ENCODE measurements at places on chromosomes 6 and 20.

DNA sequence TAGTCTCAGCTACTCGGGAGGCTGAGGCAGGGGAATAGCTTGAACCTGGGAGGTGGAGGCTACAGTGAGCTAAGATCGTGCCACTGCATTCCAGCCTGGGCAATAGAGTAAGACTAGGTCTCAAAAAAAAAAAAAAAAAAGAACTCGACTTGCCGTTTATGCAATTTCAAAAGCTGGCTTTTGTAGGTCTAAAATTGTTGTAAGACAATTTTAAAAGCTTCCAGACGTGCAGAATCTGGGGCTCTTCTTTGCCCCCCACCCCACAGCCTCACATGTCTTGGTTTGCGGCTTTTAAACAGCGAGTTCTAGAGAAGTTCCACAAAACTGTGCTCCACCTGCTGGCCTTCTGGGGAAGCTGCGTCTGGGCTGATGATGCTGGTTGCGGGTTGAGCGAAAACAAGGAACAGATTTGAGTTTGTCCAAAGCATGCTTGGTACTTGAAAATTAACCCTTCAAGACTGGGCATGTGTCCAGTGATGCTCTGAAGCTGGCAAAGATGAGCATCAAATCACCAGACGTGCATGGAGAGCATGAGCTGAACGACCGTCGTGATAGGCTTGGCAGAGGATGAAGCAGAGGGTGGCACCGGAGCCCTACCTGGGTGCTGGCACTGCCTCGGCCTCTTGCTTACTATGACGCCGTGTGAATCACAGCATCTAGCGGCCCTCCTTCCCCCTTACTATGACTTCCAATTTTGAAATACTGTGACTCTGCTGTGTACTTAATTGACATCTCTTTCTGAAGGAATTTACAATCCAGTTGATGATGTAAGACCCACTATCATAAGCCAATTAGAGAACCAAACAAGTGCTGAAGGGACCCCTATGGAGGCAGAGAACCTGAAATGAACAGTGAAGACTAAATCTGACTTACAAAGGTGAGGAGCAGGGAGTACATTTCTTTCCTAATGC, 171.4 kb downstream of the GMPR start:
- DNase-seq = no peak

DNA sequence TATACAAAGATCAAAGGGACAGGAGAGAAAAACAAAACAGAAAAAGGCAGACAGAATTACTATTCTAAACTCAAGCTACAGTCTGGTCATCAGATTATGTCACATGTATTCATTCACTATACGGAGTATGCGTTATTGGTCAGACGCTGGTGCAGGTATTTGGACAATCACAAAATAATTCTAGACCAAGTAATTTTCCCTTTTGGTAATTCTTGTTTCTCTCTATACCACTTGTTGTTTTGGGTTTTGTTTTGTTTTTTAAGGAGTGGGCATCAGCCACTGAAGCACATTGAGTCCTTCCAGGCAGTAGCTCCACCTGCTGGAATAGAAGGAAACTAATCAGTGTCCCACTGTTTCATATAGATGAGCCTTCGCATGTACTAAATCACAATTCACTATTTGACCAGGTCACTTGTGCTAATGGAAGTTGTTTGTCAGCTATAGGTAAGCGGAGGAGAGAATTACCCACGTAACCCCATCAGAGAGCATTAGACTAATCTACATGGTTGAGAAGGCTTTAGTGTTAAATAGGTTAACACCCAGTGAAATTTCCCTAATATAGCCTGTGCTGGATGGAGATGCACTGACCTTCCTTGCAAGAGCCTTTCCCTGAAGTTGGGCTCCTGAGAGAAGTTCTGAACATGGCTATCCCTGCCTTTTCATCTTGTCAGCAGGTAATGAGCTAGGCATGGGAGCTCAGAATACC, 77.9 kb downstream of the TNFAIP3 start:
- no peak for DNase-seq

DNA sequence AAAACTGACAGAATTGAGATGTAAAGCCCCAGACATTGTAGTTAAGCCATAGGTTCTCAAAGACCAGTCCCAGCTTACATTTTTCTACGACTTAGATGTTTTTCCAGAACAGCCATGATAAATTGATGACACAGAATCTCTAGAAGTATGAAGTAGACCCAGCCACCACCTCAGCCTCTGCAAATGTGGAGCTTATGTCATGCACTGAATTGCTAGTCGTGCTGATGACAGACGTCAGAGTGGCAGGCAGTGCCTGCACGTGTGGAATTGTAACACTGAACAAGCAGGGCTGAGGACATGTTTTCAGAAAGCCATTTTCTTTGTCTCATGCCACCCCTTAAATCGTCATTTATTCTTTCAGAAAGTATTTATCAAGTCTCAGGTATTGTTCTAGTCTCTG, 72.4 kb upstream of the TMEM181 start:
- no peak for DNase-seq

DNA sequence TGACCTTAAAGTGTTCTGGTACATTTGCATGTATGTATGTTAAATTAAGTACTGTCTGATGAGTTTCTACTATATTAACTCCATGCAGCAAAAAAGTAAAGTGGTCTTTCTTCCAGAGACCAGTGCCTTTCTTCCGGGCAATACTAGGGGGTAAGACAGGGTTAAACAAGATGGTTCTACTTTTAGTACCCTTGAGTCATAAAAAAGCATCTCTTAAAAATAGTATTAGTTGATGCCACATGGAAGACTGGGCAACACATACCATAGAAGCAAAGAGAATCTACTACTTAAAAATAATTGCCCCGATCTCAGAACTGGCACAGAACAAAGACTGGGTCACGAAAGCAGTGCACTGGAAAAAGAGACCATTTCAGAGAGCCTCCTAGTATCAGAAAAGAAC, 66.2 kb downstream of the SESN1 start:
- no peak for DNase-seq

GRCh38 chr6:112118034-112118433, 30.6 kb downstream of the FAM229B start:
- no peak for DNase-seq

GRCh38 chr20:46343348-46343974, 35.2 kb upstream of the CDH22 start:
- DNase-seq = no peak

DNA sequence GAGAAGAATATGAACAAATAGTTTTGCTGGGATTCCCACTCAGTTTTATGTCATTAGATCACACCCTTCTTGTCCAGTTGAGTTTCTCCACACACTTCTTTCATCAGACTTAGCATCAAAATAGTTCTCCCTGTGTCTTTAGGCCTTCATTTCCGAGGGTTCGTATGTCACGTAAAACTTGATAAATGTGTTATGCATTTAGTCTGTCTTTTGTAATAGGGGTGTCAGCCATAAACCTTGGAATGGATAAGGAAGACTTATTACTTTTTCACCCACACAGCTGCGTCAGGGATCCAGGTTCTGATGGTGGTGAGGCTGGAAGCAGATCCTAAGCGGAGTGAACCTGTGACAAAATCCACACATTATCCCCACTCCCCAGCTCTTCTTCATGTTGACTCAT, 246.8 kb downstream of the CD83 start:
- no peak for DNase-seq

DNA sequence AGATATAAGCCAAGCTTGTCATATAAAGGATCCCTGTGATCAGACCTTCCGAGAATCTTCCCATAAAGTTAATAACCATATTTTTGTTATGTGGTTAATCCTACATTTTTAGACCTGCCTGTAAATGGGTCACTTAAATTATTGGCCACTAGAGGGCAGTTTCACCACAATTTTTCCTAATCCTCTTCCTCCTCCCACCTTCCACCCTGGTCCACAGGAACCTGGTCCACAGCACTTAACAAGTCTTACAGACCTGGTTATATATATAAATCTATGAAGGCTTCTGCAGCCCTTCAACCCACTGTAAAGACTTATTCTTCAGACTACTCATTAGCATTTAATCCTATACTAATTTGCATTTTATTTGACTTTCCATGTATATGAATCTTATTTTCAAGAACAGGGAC, 28.3 kb downstream of the MRS2 start:
- no peak for DNase-seq

DNA sequence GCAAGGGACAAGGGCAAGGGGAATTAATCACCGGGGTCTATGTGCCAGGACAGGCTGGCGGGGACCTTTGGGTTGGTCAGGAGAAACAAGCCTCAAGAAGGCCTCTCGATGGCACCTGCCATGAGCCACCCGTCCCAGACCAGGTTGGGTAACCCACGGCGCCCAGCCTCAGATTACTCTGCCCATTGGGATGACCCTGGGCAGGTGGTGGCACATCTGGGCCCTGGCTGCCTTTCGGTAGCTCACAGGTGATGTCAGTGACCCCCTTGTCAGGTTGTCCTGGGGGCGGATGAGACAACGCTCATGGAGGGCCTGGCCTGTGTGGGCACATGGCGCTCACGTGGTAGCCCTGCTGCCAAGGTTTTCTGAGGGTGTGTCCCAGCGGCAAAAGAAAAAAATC, 152.2 kb downstream of the SYCP2 start:
- no peak for DNase-seq

GRCh38 chr6:108250240-108250866, 10.5 kb downstream of the SNX3 start:
- no peak for DNase-seq

- DNase-seq = no peak
Measured at GRCh38 chr6:14072084-14072483, 45.5 kb upstream of the CD83 start.

GRCh38 chr6:170149681-170150589, 140.9 kb downstream of the DLL1 start:
- DNase-seq = no peak

DNA sequence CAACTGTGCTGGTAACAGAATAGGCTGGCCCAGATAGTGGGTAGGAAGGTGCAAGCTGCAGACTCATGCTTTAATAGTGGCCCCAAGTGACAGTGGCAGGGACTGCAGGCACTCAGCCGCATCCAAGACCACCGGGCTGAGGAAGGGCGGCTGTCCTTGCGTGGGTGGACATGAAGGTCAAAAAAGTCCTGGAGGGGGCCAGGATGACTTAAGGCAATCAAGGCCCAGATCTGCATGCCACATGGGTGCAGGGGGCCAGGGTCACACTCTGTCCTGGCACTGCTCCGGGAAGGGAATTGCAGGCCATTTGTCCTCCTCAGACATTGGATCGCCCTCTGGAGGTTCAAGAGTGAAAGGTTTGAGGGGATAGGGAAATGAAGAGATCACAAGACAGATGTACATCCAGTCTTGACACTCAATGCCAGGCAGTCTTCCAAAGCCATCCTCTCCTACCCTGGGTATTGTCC, 10.4 kb upstream of the VNN2 start:
- DNase-seq = no peak

DNA sequence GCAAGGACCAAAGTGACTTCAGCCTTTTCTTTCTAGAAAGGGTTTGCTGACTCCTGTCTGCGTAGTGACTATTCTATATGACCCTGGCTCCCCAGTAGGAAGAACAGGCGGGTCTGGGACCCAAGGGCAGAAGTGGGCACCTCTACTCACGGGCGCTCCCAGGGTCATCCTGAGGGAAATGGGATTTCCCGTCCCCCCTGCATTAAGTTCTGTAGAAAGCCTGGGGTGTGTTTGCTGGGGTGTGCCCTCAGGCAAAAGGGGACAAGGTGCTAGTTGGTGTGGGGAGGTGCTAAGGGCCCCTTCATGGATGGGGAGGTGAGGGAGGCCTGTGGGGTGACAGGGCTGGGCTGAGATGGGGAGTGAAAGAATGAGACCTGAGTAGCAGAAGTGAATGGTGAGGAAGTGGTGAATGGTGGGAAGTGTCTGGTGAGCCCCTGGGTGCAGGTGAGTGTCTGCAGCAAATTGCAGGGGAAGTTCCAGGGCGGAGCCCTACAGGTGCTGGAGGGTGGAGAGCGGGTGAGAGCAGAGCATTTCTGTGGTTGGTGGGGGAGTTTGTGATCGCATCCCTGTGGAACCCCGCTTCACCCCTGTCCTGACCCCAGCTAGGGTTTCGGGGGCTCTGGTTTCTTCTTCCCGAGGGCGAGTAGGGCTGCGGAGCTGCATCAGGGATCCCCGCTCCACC, 21.1 kb downstream of the RAET1L start:
- DNase-seq = no peak

DNA sequence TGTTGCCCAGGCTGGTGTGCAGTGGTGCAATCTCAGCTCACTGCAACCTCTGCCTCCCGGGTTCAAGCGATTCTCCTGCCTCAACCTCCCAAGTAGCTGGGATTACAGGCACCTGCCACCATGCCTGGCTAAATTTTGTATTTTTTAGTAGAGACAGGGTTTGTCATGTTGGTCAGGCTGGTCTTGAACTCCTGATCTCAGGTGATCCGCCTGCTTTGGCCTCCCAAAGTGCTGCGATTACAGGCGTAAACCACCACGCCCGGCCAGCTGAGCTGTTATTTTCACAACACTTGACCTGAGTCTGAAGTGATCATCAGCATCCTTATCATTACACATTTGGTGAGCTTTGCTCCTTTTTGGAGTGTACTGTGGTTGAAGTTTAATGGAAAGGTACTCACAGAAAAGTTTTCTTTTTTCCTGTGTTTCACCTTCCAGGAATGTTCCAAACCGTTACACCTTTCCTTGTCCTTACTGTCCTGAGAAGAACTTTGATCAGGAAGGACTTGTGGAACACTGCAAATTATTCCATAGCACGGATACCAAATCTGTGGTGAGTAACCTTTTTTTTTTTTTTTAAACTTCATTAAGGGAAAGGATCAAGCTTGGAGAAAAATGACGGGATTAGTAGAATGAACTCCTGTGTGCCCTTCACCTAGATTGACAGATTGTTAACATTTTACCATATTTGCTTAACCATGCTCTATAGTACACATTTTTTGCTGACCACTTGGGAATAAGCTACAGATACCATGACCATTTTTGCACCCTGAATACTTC, 9.7 kb downstream of the RNF114 start:
- DNase-seq = no peak

GRCh38 chr6:149483334-149483725, 1.5 kb downstream of the ZC3H12D start:
- no peak for DNase-seq

- peak; percentile 46 for DNase-seq
Measured at GRCh38 chr20:44805979-44806620, 4.2 kb downstream of the RIMS4 start.

- no peak for DNase-seq
Measured at GRCh38 chr6:81606965-81607381, 145.5 kb downstream of the TENT5A start.

DNA sequence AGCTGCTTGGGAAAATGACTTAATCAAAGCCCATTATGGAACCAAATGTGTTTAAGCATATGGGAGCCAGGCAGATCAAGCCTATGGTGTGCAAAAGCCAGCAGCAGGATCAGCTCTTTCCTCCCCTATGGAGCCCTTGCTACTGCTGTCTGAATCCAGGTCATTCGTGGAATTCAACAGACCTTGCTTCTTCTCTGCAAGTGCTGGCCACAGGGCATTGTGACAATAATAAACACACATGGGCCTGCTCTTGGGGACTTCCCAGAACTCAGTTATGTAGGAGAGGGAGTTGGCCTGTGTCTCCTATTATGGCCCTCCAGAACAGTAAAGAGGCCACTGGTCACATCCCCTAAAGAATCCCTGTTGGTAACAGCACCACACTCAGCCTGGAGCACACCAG, 18.6 kb downstream of the GFOD1 start:
- no peak for DNase-seq

- no peak for DNase-seq
Measured at GRCh38 chr6:3910106-3910663, 61.0 kb downstream of the FAM50B start.

- DNase-seq = no peak
Measured at GRCh38 chr6:150979826-150980350, 114.4 kb downstream of the MTHFD1L start.

- no peak for DNase-seq
Measured at GRCh38 chr20:23214903-23215302, 128.8 kb upstream of the CD93 start.

- DNase-seq = no peak
Measured at GRCh38 chr6:5287205-5287965, 26.1 kb downstream of the FARS2 start.

All from cerebellar nuclear complex (tissue), 1 donor.